ENCODE measurements at places on chromosomes 5 and 9.

GRCh38 chr5:66406761-66407336, 189.3 kb upstream of the MAST4 start:
- DNase-seq: no peak

DNA sequence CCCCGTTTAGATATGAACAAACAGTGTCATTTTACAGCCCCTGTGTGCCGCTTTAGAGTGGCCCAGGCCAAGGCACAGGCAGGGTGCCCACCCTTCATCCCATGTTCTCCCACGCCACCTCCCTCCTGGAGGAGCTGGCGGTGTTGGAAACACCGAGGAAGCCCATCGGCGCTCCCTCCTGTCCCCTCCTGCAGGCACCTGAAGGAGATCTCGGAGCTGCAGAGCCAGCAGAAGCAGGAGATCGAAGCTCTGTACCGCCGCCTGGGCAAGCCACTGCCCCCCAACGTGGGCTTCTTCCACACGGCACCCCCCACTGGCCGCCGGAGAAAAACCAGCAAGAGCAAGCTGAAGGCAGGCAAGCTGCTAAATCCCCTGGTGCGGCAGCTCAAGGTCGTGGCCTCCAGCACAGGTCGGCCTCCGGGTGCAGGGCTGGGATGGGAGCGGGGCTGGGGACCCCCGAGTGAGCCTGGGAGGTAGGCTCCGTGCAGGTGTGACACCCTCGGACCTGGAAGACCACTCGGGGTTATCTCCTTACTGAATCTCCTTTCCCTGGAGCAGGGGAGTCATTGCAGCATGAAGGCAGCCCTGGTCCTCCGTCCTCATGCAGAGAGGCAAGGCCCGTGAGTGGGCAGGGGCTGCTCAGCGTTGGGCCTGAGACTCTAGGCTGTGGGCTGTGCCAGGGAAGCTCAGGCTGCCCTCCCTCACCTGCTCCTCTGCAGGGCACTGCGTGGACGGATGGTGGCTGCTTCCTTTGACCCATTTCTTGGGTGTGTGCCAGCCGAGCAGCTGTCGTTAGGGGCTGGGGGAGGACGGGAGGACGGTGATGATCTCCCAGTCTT, 113.9 kb downstream of the WNK2 start:
- no peak for DNase-seq

- DNase-seq: no peak
These were observed 691.1 kb upstream of the C9orf72 start for GRCh38 chr9:28264368-28264767.

DNA sequence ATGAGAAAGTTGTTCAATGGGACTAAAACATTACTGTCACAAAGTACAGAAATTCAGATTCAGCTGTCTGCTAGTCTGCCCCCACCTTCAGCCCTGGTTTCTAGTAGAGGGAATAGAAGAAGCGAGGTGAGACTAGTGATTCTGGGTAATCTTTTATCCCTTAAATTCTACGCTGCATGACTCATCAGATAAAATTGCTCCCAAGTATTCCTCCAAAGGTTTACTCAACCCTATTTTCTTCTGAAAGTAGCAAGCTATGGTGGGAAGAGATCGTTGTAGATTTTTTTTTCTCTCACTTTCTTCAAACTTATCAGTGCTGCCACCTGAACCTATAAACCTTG, 318.9 kb upstream of the RIOK2 start:
- DNase-seq: no peak

DNA sequence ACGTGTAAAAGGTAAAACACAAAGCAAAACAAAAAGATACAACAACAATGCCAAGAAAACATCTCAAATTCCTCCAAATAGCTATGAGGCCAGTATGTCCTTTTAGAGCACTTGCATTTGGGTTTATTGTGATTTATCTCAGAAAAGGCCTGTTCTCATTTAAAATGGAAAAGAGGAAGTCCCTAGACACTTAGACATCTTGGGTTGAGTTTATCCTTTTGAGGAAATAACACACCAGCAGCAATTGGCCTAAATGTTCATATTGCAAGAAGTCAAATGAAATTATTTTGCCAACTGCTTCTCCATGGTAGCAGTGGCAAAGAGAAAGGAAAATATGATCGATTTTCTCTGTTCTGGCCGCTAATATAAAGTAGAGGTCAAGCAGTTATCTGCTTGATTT, 43.6 kb upstream of the TRMT10B start:
- peak; percentile 2 for DNase-seq

GRCh38 chr9:105168870-105169319, 75.6 kb upstream of the SLC44A1 start:
- no peak for DNase-seq

DNA sequence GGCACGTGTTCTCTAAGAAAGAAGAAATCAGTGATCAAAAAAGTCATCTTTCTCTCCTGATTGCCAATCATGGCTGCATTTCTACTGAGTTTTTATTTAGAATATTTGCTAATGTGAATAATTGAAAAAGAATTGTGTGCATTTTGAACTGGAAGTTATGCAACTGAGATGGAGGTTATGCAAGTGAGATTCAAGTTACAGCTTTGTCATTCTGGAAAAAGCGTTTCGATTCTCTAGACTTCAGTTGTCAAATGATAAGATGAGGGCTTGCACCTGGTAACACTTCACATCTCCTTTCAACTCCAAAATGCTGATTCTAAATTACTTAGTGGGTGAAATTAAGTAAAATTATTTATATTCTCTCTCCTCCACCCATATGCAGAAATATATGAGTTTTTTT, 36.4 kb downstream of the C6 start:
- no peak for DNase-seq

DNA sequence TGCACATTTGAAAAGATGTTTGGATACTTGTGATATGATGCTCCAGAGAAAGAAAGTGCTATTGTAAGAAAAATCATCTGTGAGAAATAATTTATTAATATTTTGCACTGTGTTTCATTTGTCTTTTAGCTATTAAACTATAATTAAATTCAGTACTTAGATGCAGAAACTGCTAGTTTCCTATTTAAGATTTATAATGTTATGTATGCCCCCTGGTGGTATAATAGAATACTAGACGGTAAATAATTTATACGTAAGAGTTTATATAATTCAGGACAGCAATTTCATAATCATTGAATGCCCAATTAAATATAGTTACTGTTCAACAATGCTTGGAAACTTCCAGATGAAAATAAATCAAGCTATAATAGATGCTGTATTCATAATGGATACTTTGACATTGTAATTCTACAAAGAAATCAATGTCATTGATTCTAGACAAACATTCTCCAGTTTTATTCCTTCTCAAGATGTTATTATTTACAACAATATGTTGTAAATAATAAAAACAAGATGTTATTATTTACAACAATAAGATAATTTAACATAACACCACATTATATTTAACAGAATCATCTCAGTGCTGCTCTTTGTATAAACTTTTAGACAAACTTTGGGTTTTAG, 101.0 kb downstream of the TMEM232 start:
- DNase-seq: peak; percentile 19

DNA sequence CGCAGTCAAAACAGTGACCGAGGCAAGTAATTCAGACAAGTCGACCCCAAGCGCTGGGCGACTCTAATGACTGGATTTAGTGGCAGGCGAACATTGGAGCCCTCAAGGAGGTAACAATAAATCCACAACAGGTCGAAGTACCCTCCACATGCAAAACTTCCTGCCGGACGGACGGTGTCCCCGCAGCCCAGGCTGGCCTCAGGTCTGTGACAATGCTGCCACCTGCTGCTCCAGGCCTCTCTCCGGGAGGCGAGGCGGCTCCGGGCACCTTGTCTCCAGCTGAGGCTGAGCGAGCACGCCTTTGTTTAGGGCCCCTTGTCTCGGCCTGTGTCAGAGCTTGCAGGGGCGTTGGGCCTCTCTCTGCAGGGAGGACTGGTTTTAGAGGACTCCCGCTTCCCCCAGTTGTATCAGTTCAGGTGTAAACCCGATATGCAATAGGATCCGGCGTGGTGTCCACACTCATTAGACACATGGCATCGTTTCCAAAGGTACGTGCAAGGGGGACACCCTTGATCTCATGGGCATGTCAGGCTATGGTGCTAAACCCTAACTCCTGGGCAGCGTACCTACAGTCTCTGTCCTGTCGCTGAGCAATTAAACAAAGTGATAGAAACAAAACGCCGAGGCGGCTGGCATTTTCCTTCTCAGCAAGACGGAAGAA, 628.0 kb upstream of the ADAMTS16 start:
- no peak for DNase-seq

- no peak for DNase-seq
These were observed 49.5 kb downstream of the DAB2IP start for GRCh38 chr9:121700832-121701419.

- peak; percentile 20 for DNase-seq
These were observed 2.4 kb upstream of the DMRT2 start for GRCh38 chr9:1047591-1048230.

DNA sequence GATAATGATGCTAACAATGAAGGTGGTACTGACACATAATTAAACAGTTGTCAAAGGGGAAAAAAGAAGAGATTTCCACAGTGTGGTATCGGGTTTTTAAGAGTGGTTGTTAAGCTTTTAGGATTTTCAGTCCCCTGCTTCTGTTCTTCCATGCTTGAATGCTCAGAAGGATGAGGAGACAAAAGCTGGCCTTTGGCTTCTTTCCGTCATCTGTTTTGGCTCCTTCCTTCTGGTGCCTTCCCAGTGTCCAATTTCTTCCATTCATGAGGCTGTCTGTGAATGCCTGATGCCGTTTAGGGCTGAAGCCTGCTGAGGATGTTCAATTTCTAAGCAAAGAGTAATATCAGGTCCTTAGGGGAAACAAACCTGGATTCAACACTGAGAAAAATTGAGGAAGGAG, 179.6 kb upstream of the GLRA1 start:
- DNase-seq: no peak

GRCh38 chr5:153671653-153672346, 181.3 kb downstream of the GRIA1 start:
- no peak for DNase-seq

DNA sequence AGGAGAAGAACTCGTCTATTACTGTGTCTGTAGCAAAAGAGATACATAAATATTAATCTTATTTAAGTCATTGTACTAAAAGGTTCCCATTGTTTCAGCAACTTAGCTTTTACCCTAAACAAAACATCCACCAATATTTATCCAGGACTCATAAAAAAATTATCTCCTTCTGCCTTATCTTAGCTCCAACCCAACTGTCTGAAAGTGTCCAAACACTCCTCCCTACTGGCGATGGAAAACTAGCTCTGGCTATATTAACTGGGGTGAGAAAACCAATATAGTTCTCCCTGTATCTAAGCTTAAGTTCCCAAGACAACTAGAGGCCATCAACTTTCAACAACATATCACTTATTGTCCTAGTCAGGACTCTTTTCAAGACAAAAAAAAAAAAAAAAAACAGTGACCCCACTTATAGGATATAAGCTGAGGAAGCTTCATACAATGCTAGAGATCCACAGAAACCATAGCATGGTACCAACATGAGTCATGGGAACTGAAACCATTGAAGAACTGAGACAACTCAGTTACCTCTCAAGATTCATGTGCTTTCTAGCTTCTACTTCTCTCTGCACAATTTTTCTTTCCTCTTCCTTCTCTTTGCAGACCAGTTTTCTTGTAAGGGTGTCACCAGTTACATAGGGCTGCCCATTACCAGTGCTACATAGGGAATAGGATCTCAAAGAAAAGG, 150.7 kb upstream of the RASA1 start:
- no peak for DNase-seq

GRCh38 chr5:114223866-114224265, 138.0 kb upstream of the KCNN2 start:
- DNase-seq: peak; percentile 7

DNA sequence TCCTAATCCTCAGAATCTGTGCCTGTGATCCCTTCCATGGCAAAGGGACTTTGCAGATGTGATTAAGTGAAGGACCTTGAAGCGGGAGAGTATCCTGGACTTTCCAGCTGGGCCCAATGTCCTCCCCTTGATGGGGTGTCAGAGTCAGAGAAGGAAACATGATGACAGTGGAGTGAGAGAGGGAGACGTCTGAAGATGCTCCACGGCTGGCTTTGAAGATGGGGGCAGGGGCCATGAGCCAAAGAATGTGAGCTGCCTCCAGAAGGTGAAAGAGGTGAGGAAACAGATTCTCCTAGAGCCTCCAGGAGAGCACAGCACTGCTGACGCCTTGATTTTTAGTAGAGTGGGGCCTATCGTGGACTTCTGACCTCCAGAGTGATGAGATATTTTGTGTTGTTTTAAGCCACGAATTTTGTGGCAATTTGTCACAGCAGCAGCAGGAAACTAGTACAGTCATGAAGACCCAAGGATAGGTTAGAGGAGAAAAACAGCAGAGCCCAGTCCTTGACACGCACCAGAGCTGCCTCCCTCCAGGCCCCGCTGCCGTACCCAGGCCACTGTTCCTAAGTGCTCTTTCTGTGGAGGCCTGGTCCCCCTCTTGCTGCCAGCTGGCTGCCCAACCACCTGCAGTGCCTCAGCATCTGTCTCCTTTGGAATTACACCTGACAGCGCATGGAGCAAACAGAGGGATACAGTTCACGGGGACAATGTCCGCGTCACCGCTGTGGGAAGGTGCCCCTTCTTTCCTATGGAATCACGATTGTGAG, 78.1 kb downstream of the MACROH2A1 start:
- no peak for DNase-seq
